Panc1 (cell line): ENCODE measurements at places on chromosomes 6 and 20. TPM values are rescaled to one million over a fixed set of nuclear protein-coding genes. Genes with fewer than 3 reads are reported as not detected.
A peak's percentile ranks its signal among the peaks of the same experiment; 100 is the strongest.

DNA sequence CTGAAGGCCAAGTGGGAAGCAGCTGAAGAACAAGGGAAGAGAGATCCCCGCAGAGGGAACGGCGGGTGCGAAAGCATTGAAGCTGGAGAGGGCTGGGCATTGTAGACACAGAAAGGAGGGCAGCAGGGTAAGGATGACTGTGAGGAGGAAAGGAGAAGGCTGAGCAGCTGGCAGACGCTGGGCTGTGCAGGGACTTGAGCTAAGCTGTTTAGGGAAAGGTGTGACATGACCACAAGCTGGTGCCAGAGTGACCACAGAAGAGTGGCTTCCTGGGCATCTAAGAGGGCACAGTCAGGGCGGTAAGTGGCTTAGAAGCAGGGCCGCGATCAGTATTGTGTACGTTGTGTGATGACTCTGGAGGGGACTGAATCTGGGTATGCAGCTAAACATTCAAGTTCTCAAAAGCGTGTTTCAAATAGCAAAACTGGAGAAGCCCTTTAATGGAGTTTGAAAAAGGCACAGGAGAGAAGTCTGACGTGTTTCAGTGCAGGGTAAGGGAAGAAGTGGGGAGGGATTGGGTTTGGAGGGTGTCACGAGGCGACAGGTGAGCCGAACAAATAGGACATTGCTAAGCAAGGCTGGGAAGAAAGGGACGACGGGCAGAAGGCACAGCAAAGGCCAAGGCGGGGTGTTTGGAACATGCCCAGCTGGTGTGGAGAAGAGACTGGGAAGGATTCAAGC, 46.1 kb upstream of the ARFGEF2 start:
- no peak overlapping the region for H3K4me3 ChIP-seq
- no peak overlapping the region for H3K27ac ChIP-seq
- DNase-seq: no peak

- no peak for DNase-seq
- no peak overlapping the region for H3K4me3 ChIP-seq
- peaks cover 18% of the 10 kb centered on the region for H3K4me1 ChIP-seq
- peaks cover 3% of the 10 kb centered on the region; the same call in 1 of the 2 replicates for H3K27me3 ChIP-seq
These were observed 112.5 kb downstream of the SOBP start for GRCh38 chr6:107602321-107603005.

DNA sequence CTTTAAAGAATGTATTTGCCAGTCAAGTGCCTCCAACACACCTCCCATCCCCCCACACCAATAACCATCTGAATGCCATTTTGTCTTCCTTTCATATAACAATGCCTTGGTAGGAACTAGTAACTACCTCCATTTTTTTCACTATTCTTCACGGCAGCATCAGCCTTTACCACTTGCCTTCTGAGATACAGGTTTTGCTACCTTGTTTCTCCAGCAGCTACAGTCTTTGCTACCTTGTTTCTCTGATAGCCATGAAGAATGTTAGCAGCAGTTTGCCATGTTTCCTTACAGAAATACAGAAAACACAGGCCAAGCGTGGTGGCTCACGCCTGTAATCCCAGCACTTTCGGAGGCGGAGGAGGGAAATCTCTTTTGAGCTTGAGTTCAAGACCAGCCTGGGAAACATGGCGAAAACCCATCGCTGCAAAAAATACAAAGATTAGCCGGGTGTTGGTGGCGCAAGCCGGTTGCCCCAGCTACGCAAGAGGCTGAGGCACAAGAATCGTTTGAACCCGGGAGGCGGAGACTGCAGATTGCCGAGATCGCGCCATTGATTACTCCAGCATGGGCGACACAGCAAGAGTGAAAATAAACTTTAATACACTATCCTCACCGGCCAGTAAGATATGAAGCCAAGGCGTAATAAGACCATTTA, 100.9 kb downstream of the HFE start:
- H3K36me3 ChIP-seq: no peaks in the 10 kb centered on the region
- H3K4me3 ChIP-seq: peak overlapping the region; percentile 57
- peak overlapping the region; percentile 90 for H3K27ac ChIP-seq
- H3K4me1 ChIP-seq: peaks cover 33% of the 10 kb centered on the region

DNA sequence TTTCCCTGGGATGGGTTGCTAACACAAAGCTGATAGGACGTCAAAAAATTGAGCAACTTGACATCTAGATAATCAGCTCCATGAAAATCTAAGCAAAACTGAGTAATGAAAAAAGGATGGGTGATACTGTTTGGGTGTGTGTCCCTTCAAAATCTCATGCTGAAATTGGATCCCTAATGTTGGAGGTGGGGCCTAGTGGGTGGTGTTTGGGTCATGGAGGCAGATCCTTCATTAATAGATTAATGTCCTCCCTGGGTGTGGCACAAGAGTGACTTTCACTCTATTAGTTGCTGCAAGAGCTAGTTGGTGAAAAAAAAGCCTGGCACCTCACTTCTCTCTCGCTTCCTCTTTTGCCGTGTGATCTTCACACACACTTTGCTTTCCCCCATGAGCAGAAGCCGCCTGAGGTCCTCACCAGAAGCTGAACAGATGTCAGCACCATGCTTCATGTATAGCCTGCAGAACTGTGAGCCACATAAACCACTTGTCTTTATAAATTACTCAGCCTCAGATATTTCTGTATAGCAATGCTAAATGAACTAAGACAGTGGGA, 160.9 kb downstream of the FRK start:
- no peaks in the 10 kb centered on the region for H3K27me3 ChIP-seq
- DNase-seq: no peak
- H3K27ac ChIP-seq: no peak overlapping the region
- no peak overlapping the region for H3K4me3 ChIP-seq

Gene MCCD1
- total RNA-seq: not detected
